ENCODE measurements at places on chromosomes 2 and 18.

GRCh38 chr2:196293751-196294515, 122.6 kb upstream of the STK17B start:
- DNase-seq = no peak

DNA sequence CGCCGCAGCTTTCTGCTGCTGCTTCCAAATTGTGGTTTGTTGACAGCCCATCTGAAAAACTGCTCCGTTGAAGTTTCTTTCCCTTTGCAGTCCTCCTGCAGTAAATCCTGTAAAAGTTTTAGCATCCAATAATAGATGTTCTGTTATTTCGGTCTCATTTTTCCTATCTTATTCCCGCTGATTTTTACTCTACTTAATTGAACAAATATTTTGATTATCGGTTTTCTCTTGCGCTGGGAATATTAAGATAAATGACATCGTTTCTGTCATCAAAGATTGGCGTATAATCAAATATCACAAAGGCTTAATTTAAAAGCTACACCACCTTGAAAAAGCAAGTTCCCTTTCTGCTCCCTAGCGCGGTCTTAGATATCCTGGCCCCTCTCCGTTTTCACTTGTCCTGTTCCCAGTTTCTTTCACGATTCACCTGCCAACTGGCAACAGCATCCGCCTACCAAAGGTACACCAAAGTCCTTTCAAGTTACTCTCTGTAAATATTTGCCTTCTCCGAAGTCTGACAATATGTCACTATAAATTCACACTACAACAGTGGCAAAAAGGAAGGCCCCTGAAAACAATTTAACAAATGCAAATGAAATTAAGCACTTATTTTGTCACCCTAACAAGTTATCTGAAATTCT, 1.0 kb upstream of the STRN start:
- no peak for DNase-seq

DNA sequence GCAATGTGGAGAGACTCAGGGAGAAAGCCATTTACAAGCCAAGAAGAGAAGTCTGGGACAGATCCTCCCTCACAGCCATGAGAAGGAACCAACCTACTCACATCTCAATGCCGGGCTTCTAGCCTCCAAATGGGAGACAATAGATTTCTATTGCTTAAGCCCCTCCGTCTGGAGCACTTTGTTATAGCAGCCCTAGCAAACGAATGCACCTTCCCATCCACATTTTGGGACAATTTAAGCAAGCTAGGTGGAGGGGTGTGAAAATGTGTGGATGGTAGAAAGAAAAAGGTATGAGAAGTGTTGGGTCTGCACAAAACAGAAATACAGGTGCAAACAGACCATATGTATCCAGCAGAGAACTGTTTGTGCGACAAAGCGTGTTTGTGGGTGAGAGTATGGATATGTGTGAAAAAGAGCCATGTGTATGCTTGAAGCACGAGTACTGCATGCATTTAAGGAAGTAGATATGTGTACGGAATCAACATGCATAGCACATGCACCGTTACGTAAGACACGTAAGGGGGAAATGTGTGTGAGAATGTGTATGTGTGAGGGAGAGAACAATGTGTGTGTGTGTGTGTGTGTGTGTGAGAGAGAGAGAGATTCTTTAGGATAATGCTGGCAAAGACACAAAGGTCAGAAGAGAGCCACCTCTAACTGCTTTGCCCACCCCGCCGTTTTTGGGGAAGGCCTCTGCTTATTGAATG, 13.1 kb upstream of the E2F6 start:
- DNase-seq = no peak

GRCh38 chr2:763766-764525, 86.7 kb upstream of the TMEM18 start:
- no peak for DNase-seq

DNA sequence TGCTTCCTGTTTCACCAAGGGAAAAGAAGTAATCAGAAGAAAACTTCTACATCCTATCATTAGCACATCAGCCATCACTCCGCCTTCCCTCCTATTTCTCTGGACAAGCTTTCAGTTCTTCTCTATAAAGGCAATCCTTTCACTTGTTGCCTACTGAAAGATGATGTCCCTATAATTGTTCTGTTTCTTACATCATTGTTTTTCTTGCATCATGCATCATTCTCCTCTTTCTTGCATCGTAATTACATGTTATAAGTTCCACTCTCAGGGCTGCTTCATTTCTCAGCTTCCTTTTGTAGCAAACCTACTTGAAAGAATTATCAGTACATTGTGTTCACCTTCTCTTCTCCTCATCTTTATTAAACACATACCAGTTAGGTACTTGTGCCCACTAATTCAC, 7.2 kb downstream of the SLC30A6 start:
- no peak for DNase-seq

DNA sequence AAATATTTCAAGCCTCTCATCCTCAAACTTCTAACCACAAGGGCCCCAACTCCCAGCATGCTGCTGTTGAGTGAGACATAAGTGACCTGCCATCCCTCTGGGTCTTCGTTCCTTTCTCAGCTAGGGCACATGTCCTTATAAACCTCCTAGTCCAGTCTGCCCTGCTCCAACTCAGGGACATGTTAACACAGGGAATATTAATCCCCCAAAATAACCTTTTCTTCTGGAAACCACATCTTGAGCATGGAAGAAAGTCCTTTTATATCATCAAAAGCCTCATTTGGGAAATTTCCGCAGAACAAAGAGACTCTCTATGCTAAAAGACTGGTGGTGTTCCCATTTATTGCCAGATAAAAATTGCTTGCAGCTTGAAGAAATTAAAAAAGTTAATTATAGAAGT, 14.4 kb downstream of the TNP1 start:
- no peak for DNase-seq

DNA sequence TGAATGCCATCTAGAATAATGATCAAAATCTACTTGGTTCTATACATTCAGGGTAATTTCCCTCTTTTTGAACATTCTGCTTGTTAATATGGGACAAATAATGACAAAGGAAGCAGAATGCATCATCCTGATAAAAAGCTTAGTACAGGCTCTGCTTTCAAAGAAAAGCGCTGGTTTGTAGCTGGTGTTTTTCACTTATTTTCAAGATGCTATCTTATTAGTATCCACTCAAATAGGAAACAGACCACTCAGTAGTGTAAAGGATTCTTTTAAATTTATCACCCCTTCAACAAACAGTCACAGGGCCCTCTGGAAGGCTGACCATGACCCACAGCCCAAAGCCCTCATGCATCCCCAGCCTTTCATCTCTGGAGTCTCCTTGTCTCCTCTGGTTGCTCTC, 18.0 kb upstream of the AFF3 start:
- DNase-seq = no peak

GRCh38 chr18:28163201-28163775, 13.6 kb downstream of the CDH2 start:
- DNase-seq = peak; percentile 41

DNA sequence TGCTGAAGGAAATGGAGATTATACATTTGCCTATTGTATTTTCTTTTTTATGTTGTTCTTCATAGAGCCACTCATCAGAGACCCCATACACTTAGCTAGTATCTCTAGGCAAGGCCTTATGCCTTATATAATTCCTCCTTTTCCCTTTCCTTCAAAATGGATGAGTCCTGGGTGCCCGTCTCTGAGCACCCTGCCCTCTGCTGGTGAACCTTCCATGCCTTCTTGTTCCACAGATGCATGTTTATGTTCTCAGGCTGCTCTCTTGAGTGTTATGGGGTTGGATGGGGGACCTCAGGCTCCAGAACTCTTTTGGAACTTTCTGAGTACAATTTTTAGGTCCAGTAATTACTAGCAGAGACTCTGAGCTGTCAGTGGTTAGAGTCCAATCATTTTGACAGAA, 368.6 kb upstream of the SPRED2 start:
- DNase-seq = no peak

- no peak for DNase-seq
Measured at GRCh38 chr18:11862468-11863137, 11.4 kb downstream of the CHMP1B start.

DNA sequence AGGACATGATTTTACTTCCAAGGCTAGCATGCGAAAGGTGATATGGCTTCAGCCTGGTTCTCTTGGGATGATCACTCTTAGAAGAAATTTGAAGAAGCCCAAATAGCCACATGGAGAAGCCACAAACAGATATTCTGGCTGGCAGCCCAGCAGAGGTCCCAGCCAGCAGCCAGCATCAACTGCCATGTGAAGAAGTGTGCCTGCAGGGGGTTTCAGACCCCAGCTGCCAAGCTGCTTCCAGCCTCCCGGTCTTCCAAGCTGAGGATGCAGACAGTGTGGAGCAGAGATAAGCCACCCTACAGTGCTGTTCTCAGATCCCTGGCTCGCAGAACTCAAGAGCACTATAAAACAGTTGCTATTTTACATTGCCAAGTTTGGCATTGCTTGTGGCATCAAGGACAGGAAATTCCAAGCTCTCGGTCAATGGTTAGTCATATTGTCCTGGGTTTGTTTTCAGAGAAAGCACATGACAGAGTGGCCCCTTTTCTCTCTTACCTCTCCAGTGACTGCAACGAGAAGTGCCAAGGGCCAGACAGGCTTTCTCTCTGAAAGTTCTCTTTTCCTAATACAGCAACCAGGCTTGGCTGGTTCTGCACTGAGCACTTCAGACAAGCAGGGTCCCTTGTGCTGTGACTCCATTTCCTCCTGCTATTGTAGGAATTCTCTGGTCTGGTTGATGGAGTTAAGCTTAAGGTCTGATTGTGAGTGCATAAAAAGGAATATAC, 223.7 kb downstream of the ANKRD30B start:
- no peak for DNase-seq

- peak; percentile 47 for DNase-seq
Measured at GRCh38 chr2:156436497-156437085, 412 bp downstream of the GPD2 start.

DNA sequence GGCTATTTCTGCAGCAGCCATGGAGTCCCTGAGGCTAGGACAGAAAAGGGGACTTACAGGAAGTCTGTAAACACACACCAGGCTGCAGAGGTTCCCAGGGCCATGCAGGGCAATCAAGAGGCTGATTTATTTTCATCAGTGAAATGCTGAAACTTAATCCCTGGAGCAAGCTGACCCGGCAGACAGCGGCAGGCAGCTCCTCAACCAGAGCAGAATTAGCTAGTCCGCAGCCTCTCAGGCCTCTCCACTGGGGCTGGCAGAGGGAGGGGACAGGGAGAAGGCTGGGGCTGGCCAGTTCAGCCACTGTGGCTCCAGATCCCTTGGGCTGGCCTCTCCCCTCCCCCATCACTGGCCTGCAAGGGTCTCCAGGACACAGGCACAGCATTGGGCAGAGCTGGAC, 136.3 kb downstream of the TNS1 start:
- DNase-seq = no peak

GRCh38 chr18:59437851-59438569, 78.9 kb upstream of the LMAN1 start:
- DNase-seq = no peak

DNA sequence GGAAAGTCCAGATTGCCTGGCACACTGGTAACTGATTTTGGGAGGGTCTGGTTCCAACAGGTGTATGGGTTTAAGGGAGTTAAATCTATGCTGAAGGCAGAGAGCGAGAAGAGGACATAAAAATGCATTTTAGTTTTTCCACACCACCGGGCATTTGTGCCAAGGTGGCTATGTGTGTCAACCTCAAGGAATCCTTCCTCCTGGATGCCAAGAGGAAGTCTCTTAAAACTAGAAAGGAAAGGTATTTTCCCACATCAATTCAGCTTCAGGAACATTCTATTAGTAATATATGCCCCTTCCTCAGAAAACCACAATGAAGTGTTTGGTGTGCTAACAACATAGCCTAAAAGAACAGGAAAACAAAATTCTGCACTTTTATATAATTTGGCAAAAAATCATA, 5.4 kb upstream of the GAREM1 start:
- no peak for DNase-seq

DNA sequence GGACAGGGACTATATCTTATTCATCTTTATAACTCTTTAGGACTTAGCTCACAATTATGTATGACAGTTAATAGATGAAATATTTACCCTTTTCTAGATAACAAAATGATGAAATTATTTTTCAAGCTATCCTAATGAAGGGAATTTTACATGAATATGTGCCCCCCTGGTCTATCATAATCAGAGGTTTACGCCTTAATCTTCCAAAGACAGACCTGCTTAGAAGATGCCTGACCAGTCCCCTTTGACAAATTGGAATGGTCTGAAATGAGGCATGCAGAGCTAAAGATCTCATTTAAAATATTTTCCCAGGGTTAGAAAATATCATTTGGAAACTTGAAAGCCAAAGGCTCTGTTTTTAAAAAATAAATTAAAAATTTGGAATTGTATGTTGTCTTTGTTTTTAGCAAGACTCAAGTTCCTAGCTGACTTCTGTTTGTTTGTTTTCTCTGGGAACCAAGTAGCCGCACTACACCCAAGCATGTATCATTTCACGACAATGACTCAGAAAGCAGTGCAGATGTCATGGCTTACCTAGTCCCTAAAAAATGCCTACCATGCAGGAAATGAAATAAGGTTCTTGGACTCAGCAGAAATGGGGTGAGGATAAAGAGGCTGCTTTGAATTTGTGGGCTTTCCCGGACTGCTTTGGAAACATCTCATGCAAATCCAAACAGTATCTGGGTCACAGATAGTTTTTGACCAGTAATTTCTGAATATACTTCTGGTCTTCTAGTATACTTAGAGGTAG, 162.1 kb downstream of the ZEB2 start:
- no peak for DNase-seq

- no peak for DNase-seq
Measured at GRCh38 chr2:181632733-181633401, 24.0 kb downstream of the CERKL start.

DNA sequence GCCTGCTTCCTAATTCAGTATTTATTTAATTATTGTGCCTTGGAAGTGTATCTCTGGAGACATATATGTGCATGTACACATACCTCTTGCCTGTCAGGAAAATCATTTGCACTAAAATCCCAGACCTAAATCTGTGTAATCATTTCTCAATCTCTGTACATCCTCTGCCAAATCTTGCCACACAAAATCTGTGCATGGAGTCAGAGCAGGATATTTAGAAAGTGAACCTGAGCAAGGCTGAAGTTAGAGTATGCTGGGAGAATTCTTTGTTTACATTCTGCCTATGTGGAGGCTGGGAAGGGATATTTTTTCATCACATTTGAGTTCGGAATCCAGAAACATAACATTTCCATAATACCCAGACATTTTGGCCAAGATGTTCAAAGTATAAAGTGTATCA, 9.3 kb downstream of the XRCC5 start:
- no peak for DNase-seq
